ENCODE measurements at places on chromosomes 4 and X.

- no peak for DNase-seq
These were observed 78.5 kb downstream of the CRMP1 start for GRCh38 chr4:5814421-5814820.

DNA sequence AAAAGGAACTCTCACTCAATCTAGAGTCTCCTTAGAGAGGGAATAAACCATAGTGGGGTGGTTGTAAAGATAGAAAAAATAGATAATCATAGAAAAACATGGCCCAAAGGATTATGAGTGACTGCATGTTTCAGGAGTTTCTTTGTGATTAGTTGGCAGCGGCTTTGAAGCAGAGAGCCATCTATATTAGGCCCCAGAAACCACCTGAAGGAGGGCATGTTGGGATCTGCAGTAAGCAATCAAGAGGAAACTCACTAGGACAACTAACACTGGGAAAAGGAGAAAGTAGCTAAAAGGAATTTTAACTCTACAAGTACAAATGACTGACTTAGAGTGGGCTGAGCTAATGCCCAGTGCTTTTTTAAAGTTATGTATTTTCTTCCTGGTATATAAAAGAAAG, 269.2 kb upstream of the NRK start:
- DNase-seq: no peak

- DNase-seq: no peak
These were observed at the start of gene FLNA for GRCh38 chrX:154374313-154375155. Gene FLNA, minus strand, starts transcription at chrX:154374634. Its CDS starts 3,389 bp downstream, at chrX:154371245.

DNA sequence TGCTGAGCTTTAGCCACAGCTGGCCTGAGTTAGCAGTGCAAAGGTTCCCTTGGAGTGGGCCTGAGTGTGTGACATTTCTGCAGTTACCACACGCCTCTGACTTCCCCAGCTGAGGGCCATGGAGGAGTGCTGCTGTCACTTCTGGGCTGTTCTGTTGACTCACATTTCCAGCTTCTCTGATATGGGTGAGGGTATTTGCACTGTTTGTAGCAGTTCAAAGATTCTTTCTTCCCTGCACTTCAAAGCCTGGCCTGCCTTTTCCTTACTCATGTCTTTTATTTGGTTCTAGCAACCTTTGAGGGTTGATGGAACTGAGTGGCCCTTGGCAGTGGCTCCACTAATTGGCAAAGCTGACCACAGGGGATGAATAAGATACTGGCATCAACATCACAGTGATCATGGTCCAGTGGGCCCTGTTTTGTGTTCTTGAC, 26.4 kb upstream of the SCML1 start:
- no peak for DNase-seq
